Stimulated activated CD4-positive, alpha-beta T cell treated with anti-CD3 and anti-CD28 coated beads, Interleukin-1b, Interleukin-23, amount 100 ng/mL, for 4 hours (primary cell): ENCODE measurements at places on chromosomes 3 and 15.

DNA sequence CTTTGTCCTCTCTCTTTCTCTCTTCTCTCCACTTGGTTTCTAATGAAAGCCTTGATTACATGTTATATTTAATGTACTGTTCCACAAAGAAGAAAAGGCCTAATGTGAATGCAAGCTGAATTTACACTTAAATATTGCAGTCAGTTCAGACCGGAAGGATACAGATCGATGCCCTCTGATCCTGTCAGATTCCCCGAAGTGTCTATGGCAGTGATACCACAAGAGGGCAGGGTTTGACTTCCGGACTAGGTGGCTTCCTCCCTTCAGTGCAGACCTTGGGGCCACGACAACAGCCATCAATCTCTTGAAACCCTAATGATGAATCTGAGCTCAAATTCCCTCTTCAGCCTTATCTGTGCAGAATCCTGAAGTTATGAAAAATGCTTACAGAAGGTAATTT lies 29.5 kb downstream of the AGTR1 start:
- DNase-seq = no peak

DNA sequence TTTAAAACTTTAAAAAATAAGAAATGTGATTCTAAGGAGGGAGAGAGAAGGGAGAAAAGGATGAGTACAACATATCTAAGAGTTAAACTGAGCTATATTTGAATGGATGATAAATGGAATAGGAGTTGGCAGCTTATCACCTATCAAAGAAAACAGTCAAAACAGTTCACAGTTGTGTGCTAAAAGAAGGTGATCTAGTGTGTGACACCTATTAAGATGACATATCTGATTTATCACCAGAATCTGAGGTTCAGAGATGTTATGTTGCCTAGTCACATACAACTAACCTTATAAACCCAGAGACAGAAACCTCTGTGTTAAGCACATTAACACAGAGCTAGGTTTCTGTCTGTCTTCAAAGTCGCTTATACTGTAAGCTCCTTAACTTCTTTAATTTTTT lies 3.0 kb downstream of the ATP13A3 start:
- no peak for DNase-seq

- DNase-seq = no peak
Measured at GRCh38 chr15:25171111-25171811, 216.5 kb downstream of the SNRPN start.

GRCh38 chr3:194986208-194987043 lies 284.5 kb downstream of the XXYLT1 start:
- no peak for DNase-seq

- DNase-seq = no peak
Measured at GRCh38 chr3:38960042-38960622, 91.6 kb downstream of the SCN11A start.

DNA sequence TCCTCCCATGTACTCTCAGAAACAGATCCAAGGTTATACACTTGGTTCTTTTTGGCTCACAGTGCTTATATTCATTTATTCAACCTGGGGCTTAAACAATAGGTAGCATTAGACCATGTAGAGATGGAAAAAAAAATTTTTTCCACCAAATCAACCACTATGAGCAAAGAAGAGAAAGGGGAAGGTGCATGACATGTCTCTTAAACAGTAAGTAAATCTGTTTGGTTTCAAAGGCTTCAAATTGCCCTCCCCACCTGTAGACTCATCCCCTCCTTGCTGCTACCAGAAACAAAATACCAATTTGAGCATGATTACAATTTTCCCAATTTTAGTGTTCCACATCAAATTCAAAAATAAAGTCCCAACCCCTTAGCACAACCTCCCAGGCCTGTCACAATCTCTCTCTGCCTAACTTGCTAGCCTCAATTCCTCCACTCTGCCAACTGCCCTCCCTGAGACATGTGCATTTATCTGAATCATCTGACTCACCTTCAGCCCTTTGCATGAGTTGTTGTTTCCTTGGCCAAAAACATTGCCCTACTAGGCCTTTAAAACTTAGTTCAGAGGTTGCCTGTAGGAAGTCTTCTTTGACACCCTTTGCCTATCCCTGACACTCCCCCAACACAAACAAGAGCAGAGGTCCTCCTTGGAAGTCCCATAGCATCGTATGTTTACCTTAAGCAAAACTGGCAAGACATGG lies 30.3 kb upstream of the TSC22D2 start:
- DNase-seq = no peak

DNA sequence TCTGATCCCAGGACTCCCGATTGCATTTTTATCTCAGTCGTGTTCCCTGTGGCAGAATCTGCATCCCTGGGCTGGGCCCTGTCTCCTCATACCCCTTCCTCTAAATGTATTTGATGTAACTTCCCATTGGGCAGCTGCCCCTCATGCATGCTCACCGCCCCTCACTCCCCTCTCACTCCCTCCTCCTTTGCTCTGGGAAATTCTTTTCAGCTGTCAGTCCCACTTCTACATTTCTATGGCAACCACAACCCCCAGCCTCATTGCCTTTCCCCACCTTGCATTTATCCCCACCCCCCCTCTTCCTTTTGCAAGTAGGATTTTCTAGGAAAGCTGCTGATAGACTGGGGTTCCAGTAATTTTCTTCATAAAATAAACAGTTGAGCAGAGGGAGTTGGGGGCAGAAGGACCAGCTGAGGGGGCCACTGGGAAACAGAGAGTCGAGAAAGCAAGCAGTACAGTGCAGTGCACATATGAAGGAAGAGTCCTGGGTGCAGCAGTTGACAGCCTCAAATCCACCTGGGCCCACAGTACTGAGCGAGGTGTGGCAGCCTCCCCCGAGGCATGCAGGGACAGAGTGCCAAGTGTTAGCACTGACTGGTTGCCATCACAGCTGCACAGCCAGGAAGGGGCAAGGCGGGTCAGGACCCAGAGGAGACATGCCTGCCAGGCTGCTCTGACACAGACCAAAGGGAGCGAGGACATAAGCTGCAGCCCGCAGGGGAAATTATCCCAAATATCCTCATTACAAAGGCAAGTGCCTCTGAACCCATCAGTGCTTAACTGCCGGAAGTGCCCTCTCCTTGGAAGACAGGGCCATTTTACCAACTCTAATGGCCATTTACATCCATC lies 476.3 kb downstream of the EPHB1 start:
- no peak for DNase-seq

GRCh38 chr3:72993391-72993790 lies 3.2 kb upstream of the PPP4R2 start:
- no peak for DNase-seq

DNA sequence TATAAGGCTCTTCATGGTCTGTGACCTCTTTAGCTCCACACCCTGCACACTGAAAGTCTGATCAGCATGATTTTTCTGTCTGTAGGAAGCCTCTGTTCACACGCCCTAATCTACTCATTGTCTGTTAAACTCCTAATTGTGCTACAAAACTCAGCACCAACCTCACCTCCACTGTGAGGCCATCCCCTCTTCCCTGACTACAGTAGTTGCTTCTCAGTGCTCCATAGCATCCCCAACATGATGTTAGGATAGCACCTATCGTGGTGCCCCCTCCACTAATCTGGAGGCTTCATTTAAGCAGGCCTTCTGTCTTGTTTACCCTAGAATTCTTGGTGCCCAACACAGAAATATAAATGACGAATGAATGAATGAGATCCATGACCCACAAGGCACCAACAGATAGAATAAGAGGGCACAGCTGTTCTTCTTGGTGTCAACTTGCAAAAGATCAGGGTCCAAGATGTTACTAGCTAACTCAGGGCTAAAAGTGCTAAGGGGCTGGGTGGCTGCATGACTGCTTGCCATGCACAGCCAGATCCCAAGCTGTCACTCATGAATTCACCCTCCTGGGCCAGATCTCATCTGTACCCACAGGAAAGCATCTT lies 55.2 kb upstream of the HEG1 start:
- no peak for DNase-seq

- no peak for DNase-seq
Measured at GRCh38 chr3:68988740-68989139, 24.7 kb downstream of the EOGT start.

DNA sequence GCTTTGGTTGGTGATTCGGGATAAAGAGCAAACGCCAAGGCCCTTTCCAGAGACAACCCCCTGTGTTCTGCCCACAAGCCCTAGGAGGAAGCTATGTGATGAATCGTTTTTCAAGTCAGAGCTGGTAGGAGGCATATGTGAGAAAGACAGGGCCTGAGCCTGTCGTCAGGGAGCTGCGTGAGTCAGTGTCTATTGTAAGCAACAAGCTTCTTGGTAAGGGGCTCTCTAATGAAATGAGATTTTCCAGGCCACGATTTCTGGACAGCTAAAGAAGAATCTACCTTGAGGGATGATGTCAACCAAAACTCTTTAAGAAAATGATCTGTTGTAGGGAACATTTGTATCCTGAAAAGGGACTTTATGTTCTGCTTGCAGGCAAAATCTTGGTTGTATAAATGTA lies 318.9 kb upstream of the IL12A start:
- DNase-seq = no peak

DNA sequence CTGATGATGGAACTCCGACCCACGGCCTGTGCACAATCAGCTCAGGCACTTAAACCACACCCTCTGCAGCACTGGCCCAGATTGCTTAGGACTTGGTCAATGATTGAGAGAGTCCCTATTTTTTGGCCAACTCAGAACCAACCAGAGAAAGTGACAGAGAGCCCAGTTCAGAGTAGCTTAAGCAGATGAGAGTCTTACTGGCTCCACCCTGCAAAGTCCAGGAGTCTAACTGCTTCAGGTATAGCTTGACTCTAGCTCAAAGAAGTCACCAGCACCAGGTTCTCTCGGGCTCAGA lies 20.1 kb downstream of the SLC6A20 start:
- no peak for DNase-seq

GRCh38 chr3:29593802-29594201 lies 312.9 kb downstream of the RBMS3 start:
- DNase-seq = no peak

- DNase-seq = no peak
Measured at GRCh38 chr3:173599673-173600072, 202.1 kb downstream of the NLGN1 start.

GRCh38 chr3:12148183-12148940 lies 10.3 kb downstream of the TIMP4 start:
- DNase-seq = no peak

DNA sequence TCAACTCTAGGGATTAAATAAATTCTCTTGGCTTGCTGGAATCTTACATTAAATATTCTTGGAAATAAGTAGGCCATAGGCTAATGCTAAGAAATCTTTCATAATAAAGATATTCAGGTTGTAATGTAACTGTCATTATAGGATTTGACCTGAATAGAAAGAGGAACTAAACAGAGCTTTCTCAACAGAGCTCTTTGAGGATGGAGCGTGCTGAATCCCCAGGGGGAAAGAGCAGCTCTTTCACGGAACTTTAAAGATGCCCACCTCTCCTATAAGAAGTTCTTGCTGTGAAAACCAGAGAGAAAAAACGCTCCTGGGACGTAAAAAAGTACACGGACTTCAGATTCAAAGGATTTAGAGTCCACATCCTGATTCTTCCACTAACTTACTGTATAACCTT lies 77.9 kb downstream of the NTRK3 start:
- no peak for DNase-seq

- DNase-seq = no peak
Measured at GRCh38 chr3:180183346-180183745, 146.6 kb upstream of the PEX5L start.

GRCh38 chr3:24184528-24185176 lies 239.6 kb downstream of the NR1D2 start:
- DNase-seq = no peak

DNA sequence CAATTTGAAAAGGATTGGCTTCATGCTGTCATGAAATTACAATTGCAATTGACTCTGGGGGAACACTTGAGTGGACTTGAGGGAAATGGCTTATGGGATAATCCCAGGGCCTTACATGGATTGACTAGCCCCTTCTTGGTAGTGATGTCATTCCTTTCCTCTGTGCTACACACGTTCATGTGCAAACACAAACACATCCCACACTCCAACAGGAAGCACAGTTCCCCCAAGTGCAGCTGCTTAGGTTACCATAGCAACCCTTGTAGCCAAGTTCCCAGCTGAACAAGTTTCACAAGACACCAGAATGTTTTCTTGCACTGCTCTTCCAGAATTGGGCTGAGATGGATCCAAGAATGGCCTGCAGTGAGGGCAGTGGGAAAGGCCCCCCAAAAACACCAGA lies 217.0 kb downstream of the ZNF621 start:
- DNase-seq = no peak

- DNase-seq = no peak
Measured at GRCh38 chr3:136381051-136381450, 130.9 kb downstream of the PCCB start.

DNA sequence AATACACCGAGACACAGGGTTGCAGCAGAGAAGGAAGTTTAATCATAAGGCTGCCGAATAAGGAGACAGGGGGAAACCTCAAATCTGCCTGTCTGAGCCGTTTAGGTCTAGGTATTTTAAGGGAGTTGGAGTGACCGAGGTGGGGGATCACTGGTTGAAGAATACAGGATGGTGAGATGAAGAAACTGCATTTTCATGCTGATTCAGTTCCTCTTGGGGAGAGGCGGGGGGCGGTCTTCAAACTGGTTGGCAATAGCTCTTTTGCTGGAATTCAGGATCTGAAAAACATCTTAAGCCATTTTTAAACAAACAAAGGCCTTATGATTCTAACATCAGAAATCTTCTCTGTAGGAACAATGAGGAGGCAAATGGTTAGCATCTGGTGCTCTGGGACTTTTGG lies 699.5 kb upstream of the CFAP20DC start:
- no peak for DNase-seq

DNA sequence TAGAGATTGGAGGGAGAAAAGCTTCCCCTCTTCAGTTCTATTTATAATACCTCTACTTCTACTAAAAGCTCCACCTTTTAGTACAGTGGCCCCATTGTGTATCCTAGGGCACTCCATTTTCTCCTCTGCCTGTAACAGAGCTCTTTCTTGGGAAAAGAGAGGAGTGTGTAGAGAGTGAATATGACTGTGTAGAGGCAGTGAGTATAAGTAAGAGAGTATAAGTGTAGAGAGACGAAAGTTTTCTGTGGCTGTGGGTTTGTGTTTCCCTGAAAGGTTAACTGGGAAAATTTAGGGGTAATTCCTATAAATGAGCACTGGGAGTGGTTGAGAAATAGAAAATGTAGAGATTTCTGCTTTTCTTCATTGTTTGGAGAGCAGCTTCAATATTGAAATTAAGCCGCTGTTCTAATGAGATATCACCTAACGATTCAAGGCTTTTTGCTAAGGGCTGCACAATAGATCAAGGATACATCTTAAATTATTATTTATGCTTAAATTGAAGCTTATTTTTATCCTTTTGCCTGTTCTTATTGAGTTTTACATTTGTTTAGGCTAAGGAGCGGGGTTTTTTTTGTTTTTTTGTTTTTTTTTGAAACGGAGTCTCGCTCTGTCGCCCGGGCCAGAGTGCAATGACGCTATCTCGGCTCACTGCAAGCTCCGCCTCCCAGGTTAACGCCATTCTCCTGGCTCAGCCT lies 6.9 kb downstream of the IQGAP1 start:
- no peak for DNase-seq

GRCh38 chr3:77915336-77915735 lies 875.4 kb downstream of the ROBO2 start:
- DNase-seq = no peak

- DNase-seq = no peak
Measured at GRCh38 chr15:72281713-72282112, 9.4 kb upstream of the PARP6 start.

DNA sequence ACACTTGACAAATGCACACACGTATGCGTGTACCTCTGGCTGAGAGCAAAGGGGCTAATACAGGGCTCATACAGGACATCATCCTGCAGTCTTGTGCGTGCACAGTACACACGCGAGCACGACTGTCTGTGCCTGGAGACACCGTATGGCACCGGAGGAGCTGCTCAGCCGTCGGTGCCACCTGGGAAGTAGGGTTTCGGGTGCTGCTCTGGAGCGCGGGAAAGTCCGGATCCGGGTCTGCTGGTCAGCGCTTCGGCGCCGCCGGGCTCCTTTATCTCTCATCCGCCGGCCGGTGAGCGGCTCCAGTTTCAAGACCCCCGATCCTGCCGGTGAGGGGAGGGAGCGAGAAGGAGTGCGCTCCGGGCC lies 9.3 kb downstream of the FOXL2 start:
- DNase-seq = no peak
